ENCODE measurements at places on chromosomes 1 and 21. TPM values are rescaled to one million over a fixed set of nuclear protein-coding genes. Genes with fewer than 3 reads are reported as not detected.

DNA sequence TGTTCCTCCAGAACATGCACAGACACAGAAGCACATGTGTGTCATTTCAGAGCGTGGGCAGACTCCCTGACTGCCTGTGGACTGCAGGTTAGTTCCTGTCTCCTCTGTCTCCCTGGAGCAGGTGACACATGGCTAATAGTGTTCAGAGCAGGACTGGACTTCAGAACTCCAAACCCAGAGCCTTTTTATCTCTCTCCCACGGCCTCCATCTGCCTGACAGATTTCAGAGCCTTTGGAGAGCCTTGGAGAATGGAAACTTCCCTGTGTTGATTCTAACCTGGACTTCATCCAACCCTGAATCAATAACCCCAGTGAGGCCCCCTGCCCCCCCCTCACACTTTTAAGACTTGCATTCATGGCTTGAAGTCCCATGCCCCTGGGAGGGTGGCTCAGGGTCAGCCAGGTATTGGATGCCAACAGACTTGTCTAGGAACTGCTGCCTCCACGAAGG lies 44.4 kb downstream of the C1orf198 start:
- DNase-seq, result no peak
- no peak overlapping the region for H3K4me3 ChIP-seq
- no peaks in the 10 kb centered on the region for H3K36me3 ChIP-seq
- peak overlapping the region; percentile 80 for H3K27ac ChIP-seq
- no peaks in the 10 kb centered on the region for H3K27me3 ChIP-seq
- H3K4me1 ChIP-seq, result peaks cover 89% of the 10 kb centered on the region

DNA sequence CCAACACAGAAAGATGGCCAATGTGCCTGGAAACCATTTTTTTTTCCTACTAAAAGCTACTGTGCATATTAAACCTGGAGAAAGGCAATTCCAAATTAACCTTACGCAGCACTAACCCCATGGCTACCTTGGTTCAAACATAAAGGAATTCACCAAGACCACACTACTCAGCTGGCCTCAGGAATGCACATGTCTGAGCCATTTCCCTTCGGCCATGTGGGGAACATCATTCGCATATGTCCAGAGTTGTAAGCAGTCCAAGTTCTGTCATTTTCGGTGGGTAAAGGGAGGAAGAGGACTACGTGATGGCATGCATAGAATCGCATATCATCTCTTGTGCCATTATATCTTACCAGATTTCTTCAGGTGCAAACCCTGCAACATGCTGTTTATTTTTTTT lies 175.4 kb downstream of the NTMT2 start:
- H3K27me3 ChIP-seq, result no peaks in the 10 kb centered on the region
- no peak overlapping the region for H3K4me3 ChIP-seq
- DNase-seq, result no peak
- no peaks in the 10 kb centered on the region for H3K4me1 ChIP-seq

DNA sequence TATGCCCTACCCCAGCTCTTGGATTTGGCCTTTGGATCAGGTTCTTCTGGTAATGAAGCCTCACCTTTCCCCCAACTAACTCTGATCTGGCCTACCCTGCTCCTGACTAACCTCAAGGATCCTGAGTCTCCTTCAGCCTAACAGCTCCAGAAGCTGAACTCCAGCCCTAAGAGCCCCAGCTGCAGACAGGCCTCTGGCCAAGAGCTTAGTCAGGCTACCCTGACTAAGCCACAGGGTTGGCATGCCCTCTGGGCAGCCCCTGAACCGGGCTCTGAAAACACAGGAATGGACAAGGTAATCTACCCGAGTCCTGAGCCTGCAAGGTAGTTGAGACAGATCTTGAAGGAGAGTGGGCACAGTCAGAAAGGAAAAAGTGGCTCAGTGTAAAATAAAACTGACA lies 29.4 kb downstream of the COA7 start:
- no peaks in the 10 kb centered on the region for H3K36me3 ChIP-seq
- no peaks in the 10 kb centered on the region for H3K4me1 ChIP-seq
- H3K27me3 ChIP-seq, result no peaks in the 10 kb centered on the region
- H3K27ac ChIP-seq, result no peak overlapping the region

DNA sequence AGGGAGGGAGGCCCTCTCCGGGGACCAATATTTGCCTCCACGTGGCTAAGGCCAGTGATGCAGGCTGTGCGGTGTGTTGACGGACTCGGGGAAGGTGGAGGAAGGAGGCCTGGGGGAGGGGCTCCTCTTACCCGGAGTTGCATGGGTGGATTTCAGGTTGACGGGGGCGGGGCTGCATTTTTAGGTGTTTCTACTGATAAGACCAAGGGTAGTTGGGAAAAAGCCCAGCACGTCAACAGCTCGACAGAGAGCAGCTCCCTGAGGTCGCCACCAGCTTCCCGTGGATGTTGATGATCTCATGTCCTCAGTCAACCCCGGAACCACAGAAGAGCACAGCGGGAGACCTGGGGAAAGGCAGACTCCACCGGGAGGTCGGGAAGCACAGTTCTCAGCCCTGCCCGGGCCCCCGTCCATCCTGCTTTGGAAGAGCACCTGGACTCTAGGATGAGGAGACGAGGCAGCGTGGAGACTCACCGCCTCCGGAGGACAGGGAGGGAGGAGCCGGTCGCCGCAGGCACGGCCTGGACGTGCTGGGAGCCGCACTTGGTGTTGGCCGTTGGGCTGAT lies 32.9 kb upstream of the COL6A1 start:
- no peak overlapping the region for H3K4me3 ChIP-seq
- no peak overlapping the region for H3K27ac ChIP-seq
- H3K36me3 ChIP-seq, result no peaks in the 10 kb centered on the region
- peaks cover 28% of the 10 kb centered on the region for H3K4me1 ChIP-seq
- H3K27me3 ChIP-seq, result no peaks in the 10 kb centered on the region

DNA sequence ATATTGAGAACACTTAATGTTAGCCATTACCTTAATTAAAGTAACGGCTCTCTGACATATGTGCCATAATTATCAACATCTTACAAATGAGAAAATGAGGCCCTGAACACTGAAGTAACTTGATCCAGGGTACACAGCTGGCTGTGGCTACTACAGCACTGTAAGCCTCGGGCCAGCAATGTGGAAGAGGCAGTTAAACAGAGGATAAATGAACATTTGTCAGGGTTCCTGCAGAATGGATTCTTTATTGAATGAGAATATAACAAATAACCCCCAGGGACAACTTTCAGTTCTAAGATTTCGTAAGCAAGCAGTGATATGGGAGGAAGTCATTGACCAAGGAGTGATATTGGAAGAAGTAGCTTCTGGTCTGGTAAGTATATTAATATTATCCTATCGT lies 70.5 kb upstream of the SCYL3 start:
- no peaks in the 10 kb centered on the region for H3K27me3 ChIP-seq
- no peak overlapping the region for H3K27ac ChIP-seq
- H3K4me3 ChIP-seq, result no peak overlapping the region
- no peak for DNase-seq
- H3K4me1 ChIP-seq, result no peaks in the 10 kb centered on the region
- H3K36me3 ChIP-seq, result no peaks in the 10 kb centered on the region

DNA sequence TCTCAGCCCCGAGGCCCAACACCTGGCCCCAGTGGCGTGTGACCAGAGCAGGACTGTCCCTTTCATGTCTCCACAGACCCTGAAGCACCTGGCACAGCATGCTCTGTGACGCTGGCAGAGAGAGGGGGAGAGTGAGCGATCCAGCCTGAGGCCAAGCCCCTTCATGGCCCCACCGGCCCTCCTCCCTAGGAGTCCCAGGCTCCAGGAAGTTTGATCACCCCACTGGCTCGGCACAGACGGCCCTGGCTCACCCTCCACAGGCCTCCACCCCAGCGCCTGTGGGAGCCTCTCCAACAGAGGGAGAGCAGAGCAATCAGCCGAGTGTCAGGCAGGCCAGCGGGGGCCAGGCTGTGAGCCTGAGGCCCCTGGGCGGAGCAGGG lies 11.0 kb downstream of the SH3BGRL3 start:
- no peak overlapping the region for H3K27ac ChIP-seq
- DNase-seq, result peak; percentile 62
- no peak overlapping the region for H3K4me3 ChIP-seq
- no peaks in the 10 kb centered on the region for H3K27me3 ChIP-seq
- peaks cover 16% of the 10 kb centered on the region for H3K4me1 ChIP-seq
- no peaks in the 10 kb centered on the region for H3K36me3 ChIP-seq

GRCh38 chr1:67766141-67766978 lies 66.9 kb downstream of the GNG12 start:
- peaks cover 9% of the 10 kb centered on the region for H3K4me1 ChIP-seq
- peak overlapping the region; percentile 12 for H3K4me3 ChIP-seq
- H3K36me3 ChIP-seq, result no peaks in the 10 kb centered on the region
- no peak for DNase-seq
- no peak overlapping the region for H3K27ac ChIP-seq

- DNase-seq, result no peak
- H3K27ac ChIP-seq, result no peak overlapping the region
- no peak overlapping the region for H3K4me3 ChIP-seq
- no peaks in the 10 kb centered on the region for H3K27me3 ChIP-seq
- H3K36me3 ChIP-seq, result peaks cover 75% of the 10 kb centered on the region
Observed at GRCh38 chr1:230243146-230243545, 176.1 kb downstream of the GALNT2 start.

DNA sequence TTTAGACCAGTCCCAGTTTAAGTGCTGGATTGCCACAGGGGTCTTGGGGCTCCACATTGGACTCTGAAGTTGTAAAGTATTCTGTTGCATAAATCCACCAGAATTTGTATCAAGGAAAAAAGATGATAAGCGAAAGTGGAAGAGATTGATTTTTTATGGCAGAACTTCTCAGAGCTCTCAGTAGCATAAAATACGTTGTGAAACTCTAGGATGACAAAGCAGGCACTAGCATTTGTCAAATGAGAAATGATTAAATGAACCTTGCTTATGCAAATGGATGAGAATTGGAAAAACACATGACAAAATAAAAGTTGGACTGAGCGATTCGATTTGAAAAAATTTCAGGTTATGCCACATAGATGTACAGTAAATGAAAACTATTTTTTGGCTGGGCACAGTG lies 253.8 kb upstream of the RAB4A start:
- H3K4me3 ChIP-seq, result no peak overlapping the region
- DNase-seq, result no peak
- no peaks in the 10 kb centered on the region for H3K27me3 ChIP-seq
- H3K4me1 ChIP-seq, result no peaks in the 10 kb centered on the region
- no peaks in the 10 kb centered on the region for H3K36me3 ChIP-seq

GRCh38 chr21:36727866-36728265 lies 29.0 kb downstream of the SIM2 start:
- no peaks in the 10 kb centered on the region for H3K4me1 ChIP-seq
- no peak overlapping the region for H3K4me3 ChIP-seq
- H3K27ac ChIP-seq, result no peak overlapping the region
- H3K27me3 ChIP-seq, result no peaks in the 10 kb centered on the region
- peak; percentile 3 for DNase-seq

- DNase-seq, result no peak
- no peaks in the 10 kb centered on the region for H3K36me3 ChIP-seq
- H3K27ac ChIP-seq, result no peak overlapping the region
- H3K4me1 ChIP-seq, result no peaks in the 10 kb centered on the region
- H3K4me3 ChIP-seq, result no peak overlapping the region
Observed at GRCh38 chr1:91124989-91125417, 103.2 kb upstream of the ZNF644 start.

- H3K4me1 ChIP-seq, result no peaks in the 10 kb centered on the region
- H3K27ac ChIP-seq, result no peak overlapping the region
- H3K4me3 ChIP-seq, result no peak overlapping the region
- H3K36me3 ChIP-seq, result no peaks in the 10 kb centered on the region
Observed at GRCh38 chr1:76724816-76725215, 142.5 kb upstream of the ST6GALNAC5 start.

- no peaks in the 10 kb centered on the region for H3K27me3 ChIP-seq
- DNase-seq, result no peak
- H3K4me3 ChIP-seq, result no peak overlapping the region
- peaks cover 5% of the 10 kb centered on the region for H3K4me1 ChIP-seq
Observed at GRCh38 chr21:45449658-45450422, 44.9 kb downstream of the COL18A1 start.

DNA sequence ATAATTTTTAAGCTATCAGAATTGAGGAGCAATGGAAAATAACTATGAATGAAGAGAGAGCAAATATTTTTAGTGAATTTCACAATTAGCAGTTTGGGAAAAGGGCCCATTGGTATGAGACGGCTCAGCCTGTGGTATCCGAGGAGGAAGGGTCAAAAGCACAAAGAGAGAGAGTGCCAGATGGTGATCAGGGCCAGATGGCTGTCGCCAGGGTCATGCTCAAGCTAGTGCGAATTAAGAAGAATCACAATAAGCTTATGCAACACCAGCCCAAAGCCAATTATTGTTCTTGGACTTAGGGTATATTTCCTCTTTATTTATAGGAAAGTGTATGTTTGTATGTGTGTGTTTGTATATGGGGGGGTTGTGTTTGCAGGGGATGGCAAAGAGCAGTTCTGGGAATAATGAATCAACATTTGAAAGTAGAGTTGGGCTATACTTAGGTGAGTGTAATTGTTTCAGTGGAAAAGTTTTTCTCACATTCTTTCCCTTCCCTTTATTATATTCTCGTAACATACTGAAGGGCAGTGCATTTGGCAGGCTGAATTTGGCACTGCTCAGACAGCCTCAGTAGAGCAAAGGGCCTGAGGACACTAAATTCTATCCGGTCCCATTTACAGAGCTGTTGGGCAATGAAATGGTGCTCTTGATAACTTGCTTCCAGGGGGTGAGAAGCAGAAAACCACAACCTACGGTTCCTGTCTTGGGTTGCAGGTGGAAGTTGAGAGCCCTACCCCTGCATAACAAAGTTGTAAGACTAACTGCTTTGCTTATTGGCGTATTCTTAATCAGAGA lies 19.5 kb upstream of the DDR2 start:
- DNase-seq, result no peak
- peaks cover 5% of the 10 kb centered on the region for H3K36me3 ChIP-seq
- H3K4me1 ChIP-seq, result peaks cover 10% of the 10 kb centered on the region
- H3K27me3 ChIP-seq, result no peaks in the 10 kb centered on the region

- DNase-seq, result no peak
- H3K27ac ChIP-seq, result no peak overlapping the region
- H3K4me1 ChIP-seq, result no peaks in the 10 kb centered on the region
Observed at GRCh38 chr1:210685295-210685650, 356.6 kb downstream of the HHAT start.

- H3K27me3 ChIP-seq, result no peaks in the 10 kb centered on the region
- DNase-seq, result no peak
- no peak overlapping the region for H3K4me3 ChIP-seq
Observed at GRCh38 chr1:214331827-214332423, 51.0 kb downstream of the SMYD2 start.

Gene LCE3D
- not detected for total RNA-seq

Gene C1orf94
- not detected for total RNA-seq

Gene TSNAX
- 43.5 TPM for total RNA-seq

Gene DESI2
- 22.0 TPM for total RNA-seq

Gene TAF12
- total RNA-seq, result 38.5 TPM

Gene PTPN7
- 0.31 TPM for total RNA-seq

Gene GNL2
- total RNA-seq, result 19.4 TPM

Gene NR1I3
- not detected for total RNA-seq

Gene BECN2
- not detected for total RNA-seq

Gene SIK1
- 10.8 TPM for total RNA-seq

Gene TFAP2E
- total RNA-seq, result 0.57 TPM

Gene CLDN19
- not detected for total RNA-seq

Gene EDN2
- total RNA-seq, result 3.5 TPM

Gene LORICRIN
- not detected for total RNA-seq

Gene WNT3A
- not detected for total RNA-seq

Gene SPATA17
- total RNA-seq, result 0.81 TPM

Gene FAM72B
- total RNA-seq, result not detected

Gene KCNJ6
- total RNA-seq, result not detected
